ENCODE measurements at places on chromosomes 1 and 21. TPM values are rescaled to one million over a fixed set of nuclear protein-coding genes. Genes with fewer than 3 reads are reported as not detected.

FCRL6 gene
- polyA plus RNA-seq = not detected

PATJ gene
- polyA plus RNA-seq = 3.7 TPM

GRCh38 chr1:245797592-245798348 is 643.0 kb downstream of the KIF26B start:
- DNase-seq = no peak

- DNase-seq = no peak
Observed at GRCh38 chr1:56448529-56449300, 130.6 kb downstream of the PLPP3 start.
